ENCODE measurements at places on chromosomes 7 and 10.

- no peak for DNase-seq
Measured at GRCh38 chr10:106555599-106555998, 608.9 kb downstream of the SORCS1 start.

DNA sequence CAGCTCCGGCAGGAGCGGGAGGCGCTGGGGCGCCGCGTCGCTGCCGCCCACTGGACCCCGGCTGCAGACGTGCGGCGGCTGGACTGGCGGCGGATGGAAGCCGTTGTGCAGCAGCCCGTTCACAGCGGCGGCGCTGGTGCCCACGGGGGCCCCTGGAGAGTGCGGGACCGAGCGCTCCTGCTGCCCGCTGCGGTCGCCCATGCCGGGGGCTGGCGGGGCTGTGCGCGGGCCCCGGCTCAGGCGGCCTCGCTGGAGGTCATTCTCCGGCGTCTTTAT, 413 bp downstream of the PANK1 start:
- no peak for DNase-seq

- DNase-seq, result no peak
Measured at GRCh38 chr10:69451784-69452251, 553 bp downstream of the TSPAN15 start.

GRCh38 chr7:54838175-54838910, 79.3 kb upstream of the SEC61G start:
- no peak for DNase-seq

DNA sequence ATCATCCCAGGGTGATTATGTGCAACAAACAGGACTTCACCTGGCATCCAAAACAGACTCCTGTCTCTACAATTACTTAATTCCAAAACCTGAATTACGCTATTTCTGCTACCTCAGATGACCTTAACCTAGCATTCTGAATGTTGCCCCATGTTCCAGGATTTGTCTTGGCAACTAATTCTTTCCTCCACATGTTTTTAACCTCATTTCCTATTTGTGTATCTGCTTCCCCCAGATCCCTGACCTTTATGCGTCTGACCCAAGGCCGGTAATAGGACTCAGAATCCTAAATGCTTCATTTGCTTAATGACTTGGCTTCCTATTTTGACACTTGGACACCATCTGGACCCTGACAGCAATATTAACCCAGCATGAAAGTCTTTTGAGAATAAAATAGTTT, 8.7 kb upstream of the ING3 start:
- no peak for DNase-seq
